HL-60 (cell line): ENCODE measurements at places on chromosomes 16 and 17.
A peak's percentile ranks its signal among the peaks of the same experiment; 100 is the strongest.

DNA sequence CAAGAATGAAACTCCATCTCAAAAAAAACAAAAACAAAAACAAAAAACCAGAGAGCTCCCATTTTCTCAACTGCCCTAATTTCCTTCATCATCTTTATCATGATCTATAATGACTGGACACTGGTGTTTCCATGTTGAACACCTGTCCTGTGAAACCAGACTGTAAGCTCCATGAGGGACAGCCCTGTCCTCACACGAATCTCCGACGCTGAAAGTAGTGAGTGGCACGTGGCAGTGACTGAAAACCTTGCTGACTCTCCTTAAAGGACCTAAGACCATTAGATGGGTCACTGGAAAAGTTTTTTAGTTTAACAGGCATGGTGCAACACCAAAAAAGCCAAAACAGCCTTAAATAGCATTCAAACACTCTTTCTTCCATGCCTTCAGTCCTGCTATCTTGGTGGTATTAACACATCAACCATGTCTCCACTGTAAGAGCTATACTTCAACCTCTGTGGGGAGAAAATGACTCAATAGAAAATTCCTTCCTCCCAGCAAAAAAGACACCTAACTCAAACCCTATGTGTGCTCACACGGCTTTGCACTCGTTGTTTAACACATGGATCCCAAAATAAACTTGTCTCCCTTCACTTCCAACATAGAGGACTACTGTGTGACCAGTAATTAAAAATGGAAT is 8.3 kb downstream of the AXIN2 start:
- no peak for DNase-seq

DNA sequence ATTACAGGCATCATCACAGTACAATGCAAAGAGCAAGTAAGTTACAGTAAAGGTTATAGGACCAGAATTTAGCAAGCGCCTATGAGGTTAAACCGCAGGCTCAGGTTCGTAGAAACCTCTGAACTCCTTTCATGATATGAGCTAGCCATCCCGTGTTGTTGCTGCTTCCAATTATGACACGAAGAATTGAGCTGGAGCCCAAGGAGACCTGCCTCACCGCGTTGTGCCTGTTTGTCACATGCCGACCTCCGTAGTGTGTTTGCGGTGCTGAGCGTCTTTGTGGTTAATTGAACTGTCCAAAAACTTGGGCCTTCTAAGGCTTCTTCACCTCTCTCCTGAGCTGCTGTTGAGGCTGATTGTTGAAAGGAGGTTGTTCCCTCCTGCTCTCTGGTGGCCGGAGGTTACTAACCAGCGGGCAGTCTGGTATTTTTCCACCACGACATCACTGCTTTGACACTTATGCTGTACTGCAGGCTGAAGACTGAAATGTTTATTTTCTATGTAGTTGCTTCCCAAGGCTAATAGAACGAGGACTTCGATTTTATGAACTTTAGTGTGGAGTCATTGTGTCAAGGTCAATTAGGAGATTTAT is 67.5 kb downstream of the SEC14L1 start:
- DNase-seq = no peak

DNA sequence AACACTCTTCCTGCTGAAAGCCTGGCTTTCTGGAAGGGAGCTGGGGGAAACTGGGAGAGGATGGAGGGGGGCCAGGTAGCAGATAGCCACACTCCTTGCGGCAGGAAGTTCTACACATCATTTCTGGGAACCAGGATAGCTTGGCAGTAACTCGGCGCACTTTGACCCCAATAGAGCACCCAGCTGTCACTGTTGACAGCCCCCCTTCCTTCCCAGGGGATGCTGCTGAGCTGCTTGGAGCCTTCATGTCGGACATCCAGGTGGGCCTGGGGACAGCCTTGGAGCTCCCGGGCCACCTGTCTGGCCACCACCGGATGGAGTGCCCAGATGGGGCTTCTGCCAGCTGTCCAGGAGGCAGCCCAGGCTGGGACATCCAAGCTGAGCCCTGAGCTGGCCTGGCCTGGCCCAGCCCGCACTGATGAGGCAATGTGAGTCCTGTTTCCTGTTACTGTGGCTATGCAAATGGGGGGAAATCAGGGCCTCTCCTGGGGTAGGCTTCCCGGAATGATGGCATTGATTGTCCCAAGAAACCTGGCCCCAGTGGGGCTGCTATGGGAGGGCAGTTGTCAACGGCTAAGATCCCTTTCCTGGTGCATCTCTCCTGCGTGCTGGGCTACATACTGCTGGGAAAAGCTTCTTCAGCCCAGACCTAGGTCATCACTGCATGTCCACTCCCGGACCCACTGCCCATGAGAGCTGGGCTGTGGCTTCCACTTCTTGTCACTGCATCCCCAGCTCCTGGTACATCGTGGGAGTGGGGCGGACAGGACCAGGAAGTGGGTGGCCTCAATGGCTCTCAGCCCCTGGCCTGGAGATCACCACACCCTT is 50.0 kb downstream of the SOCS1 start:
- DNase-seq = no peak

GRCh38 chr17:78368348-78368747 is 8.5 kb upstream of the SOCS3 start:
- DNase-seq = no peak

DNA sequence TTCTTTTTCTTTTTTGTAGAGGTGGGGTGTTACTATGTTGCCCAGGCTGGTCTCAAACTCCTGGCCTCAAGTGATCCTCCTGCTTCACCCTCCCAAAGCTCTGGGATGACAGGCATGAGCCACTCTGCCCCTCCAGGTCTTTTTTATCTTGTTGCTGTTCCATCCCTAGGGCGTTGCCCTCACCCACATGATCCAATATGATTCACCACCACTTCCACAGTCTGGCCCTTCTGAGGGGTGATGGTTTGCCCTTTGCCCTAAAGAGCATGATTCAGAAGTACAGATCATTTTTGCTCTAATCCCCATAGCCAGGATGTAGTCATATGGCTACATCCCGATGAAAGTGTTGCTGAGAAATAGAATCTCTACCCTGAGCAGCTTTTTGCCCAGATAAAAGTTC is 18.8 kb downstream of the STX4 start:
- DNase-seq = no peak

DNA sequence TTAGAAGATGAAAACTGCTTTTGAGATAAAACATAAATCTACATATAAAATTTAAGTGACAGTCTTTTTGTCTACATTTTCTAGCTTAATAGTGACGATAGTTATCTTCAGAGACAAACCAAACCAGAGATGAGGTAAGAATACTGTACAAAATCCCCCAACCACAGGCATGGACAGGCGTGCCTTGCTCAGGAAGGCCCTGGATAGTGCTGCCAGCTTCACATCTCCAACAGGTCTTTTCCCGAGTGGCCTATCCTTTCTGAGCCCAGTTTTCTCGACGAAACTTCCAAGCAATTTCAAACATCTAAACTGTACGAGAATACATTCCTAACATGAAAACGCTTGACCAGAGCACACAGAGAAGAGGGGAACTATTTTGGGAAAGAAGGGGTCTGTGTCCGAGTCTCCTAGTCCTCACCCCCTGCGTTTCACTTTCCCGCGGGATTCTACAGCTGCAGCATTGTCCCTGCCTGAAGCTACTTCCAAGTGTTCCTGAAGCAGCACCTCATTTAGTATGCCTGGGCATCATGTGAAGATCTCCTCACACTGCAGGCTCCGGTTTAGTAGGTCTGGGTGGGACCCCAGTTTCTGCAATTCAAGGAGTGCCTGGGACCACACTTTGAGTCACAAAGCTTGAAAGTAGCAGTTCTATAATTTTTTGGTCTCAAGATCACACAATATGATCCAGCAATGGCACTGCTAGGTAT is 37.8 kb downstream of the GNA13 start:
- no peak for DNase-seq

DNA sequence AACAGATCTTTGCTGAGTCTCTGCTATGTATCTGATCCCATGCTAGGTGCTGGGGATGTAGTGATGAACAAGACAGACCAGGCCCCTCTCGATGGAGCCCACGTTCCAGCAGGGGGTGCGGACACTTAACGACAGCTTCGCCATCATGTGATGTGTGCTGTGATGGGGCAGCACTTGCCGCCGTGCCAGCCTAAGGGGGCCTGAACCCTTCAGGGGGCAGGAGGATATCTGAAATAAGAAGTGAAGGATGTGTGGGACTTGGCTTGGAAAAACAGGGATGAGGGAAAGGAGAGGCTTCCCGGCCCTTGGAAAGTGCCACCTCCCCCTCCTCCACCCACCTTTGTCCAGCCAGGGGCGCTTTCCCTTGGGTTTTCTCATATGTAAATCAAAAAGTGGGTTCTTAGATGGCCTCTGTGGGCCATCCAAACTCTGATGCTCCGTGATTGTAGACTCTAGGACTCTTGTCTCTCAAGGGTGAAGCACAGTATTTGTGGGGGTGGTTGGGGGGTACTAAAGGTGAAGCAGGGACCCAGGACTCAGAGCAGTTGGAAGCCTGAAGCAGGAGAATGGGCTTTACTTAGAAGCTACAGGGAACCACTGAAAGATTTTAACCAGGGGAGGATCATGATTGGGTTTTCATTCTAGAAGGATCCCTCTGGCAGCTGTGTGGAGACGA is 4.0 kb upstream of the DLX3 start:
- no peak for DNase-seq

DNA sequence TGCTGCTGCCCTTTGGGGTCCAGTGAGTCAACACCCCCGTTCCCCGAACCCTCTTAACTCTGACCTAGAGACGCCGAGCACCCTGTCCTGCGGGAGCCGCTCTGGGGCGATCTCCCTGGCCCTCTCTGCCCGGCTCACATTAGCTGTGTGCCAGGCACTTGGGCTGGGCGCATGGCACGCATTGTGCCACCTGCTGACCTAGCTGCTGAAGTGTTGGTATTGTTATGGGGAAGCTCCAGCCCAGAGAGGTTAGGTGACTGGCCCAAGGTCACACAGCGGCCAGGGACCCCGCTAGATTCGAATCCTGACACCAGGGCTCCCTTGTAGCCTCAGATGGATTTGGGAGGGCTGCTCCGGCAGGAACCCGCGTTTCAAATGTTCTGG is 1.1 kb downstream of the HSD17B1 start:
- DNase-seq = no peak

GRCh38 chr17:82314012-82314726 is 3.2 kb downstream of the CD7 start:
- DNase-seq = peak; percentile 29

- no peak for DNase-seq
Observed at GRCh38 chr16:3623642-3624041, 12.2 kb upstream of the SLX4 start.

GRCh38 chr16:13915033-13915635 is 4.8 kb upstream of the ERCC4 start:
- no peak for DNase-seq

- no peak for DNase-seq
Observed at GRCh38 chr16:86497551-86498021, 12.7 kb upstream of the FOXF1 start.

DNA sequence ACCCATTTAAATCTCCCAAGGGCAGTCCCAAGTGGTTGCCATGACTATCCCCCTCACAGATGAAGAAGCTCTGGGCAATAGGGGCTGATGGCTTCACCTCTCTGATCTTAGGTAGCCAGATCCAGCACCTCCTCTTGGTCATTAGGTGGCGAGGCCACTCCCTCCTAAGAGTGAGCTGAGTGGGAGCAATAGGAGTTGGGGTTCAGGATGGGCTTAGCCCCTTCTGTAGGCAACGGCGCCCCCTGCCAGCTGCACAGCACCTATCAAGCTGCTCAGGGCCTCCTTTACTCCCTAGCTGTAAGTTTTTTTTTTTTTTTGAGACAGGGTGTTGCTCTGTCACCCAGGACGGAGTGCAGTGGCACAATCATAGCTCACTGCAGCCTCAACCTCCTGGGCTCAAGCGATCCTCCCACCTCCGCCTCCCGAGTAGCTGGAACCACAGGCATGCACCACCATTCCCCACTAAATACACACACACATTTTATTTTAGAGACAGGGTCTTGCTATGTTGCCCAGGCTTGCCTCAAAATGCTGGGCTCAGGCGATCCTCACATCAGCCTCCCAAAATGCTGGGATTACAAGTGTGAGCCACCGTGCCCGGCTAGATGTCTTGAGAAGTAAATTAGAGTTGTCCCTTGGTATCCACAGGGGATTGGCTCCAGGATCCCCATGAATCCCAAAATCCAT is 3.5 kb upstream of the RRAD start:
- no peak for DNase-seq

GRCh38 chr16:424033-424622 is 1.3 kb upstream of the RAB11FIP3 start:
- peak; percentile 82 for DNase-seq

- no peak for DNase-seq
Observed at GRCh38 chr16:71781741-71782140, 26.9 kb downstream of the AP1G1 start.

GRCh38 chr16:22220069-22220440 is 14.0 kb downstream of the EEF2K start:
- no peak for DNase-seq

GRCh38 chr16:46607529-46607928 is 13.7 kb downstream of the SHCBP1 start:
- no peak for DNase-seq

- no peak for DNase-seq
Observed at GRCh38 chr16:12681653-12682052, 122.0 kb downstream of the CPPED1 start.

GRCh38 chr17:78355701-78356100 is 4.2 kb downstream of the SOCS3 start:
- no peak for DNase-seq

GRCh38 chr17:14693382-14693781 is 392.5 kb downstream of the HS3ST3B1 start:
- no peak for DNase-seq

DNA sequence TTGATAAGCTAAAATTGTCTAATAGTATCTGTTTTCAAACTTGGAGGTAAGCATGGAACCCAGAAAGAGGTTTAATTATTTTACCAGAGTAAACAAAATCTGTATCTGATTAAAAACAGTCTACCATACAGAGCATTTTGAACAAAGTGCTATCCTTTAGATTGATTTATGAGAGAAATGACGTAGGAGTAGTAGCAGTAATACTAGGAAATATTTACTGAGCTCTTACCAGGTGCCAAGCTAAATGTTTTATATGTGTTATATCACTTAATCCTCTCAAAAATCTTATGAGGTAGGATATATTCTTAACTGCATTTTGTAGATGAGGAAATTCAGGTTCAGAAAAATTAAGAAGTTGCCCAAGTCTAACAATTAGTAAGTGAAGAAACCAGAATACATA is 186.4 kb upstream of the NOG start:
- DNase-seq = no peak
